ENCODE measurements at places on chromosomes 5 and 9. TPM values are rescaled to one million over a fixed set of nuclear protein-coding genes. Genes with fewer than 3 reads are reported as not detected.
A peak's percentile ranks its signal among the peaks of the same experiment; 100 is the strongest.

GRCh38 chr9:113475031-113475430 is 11.5 kb downstream of the RGS3 start:
- no peak for DNase-seq

DNA sequence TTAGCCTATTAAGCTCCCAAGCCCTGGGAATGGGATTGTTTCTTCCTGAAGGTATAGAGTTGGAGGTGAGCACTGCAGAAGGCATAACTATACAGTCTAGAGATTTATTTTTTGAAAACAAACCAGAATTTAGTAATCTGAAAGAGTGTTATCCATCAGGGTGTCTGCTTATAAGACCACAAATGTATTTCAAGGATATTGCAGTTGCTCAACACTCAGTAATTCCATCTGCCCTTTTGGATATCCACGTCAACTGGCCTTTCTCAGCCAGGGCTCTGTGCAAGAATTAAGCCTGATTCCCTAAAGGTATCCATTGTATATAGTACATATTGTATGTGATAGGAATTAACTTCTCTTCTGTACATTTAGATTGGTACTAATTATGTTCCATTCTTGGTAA is 15.0 kb upstream of the IL31RA start:
- DNase-seq: no peak

- no peak for DNase-seq
Measured at GRCh38 chr9:134459164-134459563, 132.9 kb downstream of the RXRA start.

- DNase-seq: no peak
Measured at GRCh38 chr9:107177857-107178256, 105.2 kb upstream of the RAD23B start.

DNA sequence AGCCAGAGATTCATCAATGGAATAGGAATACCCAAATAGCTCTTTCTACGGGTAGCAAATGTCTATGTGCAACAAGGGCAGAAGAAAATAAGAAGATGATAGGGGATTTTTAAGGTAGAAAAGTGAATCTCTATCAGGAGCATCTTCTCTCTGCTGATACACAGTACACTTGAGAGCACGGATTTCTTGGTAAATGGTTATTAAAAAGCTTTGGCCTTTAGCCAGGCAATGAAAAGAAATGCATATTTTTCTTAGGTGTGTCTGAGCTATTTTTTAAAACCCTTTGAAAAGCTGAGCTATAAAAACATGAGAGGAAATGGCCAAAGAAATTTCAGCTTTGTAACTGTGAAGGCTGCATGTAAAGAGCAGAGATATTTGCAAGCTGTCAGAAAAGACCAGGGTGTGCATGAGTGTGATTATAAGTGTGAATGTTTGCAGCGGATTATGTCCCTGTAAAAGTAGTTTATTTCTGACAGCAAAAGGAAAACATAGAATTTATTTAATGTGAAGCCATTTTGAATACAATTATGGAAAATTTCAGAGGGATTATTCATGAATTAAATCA is 487.1 kb upstream of the PIK3R1 start:
- peak; percentile 18 for DNase-seq

- peak; percentile 13 for DNase-seq
Measured at GRCh38 chr9:92242260-92243136, 51.0 kb downstream of the IARS1 start.

- no peak for DNase-seq
Measured at GRCh38 chr5:59538750-59539121, 354.8 kb downstream of the PDE4D start.

DNA sequence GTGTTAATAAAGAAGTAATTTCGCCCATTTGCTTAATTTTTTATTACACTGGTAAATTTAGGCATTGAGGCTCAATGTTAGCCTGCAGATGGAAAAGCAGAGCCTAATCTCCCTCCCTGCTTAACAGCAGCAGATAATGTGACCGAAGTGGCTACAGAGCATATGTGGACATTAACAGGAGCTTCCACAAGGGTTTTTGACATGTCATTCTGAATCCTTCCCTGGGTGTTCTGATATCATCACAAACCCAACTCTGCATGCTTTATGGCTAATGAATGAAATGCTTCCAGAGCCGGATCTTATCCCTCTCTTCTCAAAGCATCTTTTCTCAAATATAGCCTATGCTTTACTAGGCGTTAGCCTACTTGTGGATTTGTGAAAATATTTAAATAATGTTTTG is 208.6 kb downstream of the CAAP1 start:
- no peak for DNase-seq

The TMEM245 gene
- 79.0 TPM for total RNA-seq

- peak; percentile 46 for DNase-seq
Measured at GRCh38 chr9:37998881-37999587, 70.0 kb downstream of the SHB start.

- DNase-seq: no peak
Measured at GRCh38 chr5:175851727-175852126, 19.7 kb upstream of the CPLX2 start.

The PCDHAC1 gene
- 0.41 TPM for total RNA-seq

The RMI1 gene
- total RNA-seq: 12.7 TPM

- no peak for DNase-seq
Measured at GRCh38 chr9:922171-922570, 54.3 kb upstream of the DMRT3 start.

GRCh38 chr9:134842321-134842720 is 38.3 kb upstream of the FCN2 start:
- DNase-seq: no peak

DNA sequence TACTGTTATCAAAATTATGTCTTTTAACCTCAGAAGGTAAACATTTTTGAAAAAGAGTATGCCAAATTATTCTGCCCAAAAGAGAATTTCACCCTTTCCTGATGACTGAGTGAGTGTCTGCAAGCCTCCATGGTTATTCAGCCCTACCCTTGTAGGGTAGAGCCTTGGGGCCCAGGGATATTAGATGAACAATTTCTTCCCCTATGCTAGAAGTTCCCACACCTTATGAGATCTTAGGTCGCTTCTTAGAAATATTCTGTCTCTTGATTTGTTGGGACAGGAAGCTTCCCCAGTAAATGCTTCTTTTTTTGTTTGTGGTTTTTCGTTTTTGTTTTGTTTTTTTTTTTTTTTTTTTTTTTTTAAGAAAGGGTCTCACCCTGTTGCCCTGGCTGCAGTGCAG is 3.1 kb downstream of the CRB2 start:
- DNase-seq: no peak

DNA sequence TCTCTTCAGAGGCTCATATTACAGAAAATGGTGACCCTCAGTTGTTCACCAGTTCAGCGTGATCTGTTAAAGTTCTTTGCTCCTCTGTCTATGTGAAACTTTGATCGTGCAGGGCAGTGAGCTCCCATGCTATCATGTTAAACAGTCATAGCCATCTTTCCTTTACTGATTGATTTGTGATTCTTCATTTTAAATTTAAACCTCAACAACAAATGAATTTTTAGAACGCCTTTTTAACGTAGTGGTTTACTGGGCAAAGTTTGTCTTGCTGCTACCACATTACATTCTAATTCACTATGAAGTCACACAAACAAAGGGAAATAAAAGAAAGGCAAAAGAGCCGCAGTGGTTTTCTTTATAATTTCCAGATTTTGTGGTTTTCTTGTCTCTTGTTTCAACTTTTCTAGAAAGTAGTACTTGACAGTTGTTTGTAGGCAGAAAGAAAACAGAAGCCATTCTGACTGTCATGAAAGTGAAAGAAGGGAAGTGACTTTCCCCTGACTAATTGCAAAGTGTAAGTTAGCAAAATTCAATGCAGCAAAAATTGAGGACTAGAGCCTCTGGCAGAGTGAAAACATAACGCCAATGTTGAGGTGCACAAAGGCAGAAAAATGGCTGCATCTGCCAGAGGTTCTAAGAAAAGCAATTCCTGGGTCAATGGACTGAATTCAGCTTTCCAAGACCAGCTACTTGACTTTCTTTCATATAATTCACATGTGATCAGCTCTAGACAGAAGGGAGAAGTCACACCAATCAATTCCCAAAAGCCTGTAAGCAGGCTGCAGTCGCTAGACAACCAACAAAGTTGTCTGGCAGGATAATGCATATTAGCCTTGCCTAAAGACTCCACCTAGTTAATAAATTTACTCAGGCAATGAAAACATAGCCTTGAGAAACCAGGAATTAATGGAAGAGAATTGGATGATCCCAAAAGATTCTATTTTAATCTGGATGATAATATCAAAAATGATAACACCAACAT is 7.1 kb upstream of the IFNA6 start:
- peak; percentile 10 for DNase-seq

GRCh38 chr9:134066913-134067851 is 644 bp downstream of the BRD3 start:
- peak; percentile 66 for DNase-seq

GRCh38 chr5:122073864-122074263 is 4.2 kb downstream of the LOX start:
- no peak for DNase-seq

Data from tongue (tissue), 3 donors.